ENCODE measurements at places on chromosomes 5 and 9.

DNA sequence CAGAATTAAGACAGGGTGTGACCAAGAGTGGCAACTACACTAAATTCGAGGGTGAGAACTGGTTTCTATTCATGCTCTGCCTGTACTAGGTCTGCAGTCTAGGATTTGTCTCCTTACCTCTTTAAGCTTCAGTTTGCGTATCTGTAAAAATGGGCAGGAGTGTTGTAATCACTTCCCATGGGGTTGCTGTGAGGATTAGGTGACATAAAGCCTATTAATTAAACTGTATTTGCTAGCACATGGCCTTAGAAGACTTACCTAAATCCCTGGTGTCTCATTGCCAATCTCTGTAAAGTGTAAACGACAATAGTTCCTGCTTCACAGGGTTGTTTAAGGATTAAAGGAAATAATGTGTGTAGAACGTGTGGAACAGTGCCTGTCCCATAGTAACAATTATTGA is 193.6 kb downstream of the DRD1 start:
- no peak for DNase-seq

DNA sequence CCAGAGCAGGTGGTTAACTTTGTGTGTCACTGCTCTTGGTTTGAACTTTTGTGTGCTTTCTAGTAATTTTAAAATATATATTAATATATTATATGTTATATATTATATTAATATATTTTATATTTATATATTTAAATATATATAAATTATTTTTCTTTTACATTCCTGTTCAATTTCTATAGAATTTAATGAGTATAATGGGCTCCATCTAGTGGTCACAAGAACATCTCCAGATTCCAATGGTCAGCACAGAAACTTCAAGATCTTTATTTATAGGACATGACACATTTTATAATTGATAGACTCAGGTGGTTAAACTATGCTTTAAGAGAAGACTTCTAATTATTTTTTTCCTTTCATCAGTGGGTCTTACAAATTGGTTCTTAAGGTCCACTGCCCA is 39.1 kb downstream of the COL23A1 start:
- no peak for DNase-seq

GRCh38 chr5:61277781-61278180 is 54.3 kb upstream of the ZSWIM6 start:
- no peak for DNase-seq

DNA sequence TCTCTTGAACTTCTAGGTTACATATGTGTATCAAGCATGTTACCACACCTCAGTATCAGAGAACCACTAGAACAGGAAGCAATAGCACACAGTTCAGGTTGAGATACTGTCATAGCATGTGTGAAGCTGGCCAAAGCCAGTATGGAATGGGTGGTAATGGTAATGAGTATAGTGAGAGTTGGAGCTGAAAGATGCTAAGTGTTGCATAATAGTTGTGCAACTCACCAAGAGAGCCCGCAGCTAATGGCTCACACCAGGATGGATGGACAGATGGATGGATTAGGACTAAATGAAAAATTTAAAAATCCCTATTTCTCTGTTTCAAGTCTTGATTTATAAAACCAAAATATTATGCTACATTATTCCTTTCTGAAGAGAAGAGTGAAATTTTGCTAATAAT is 53.4 kb upstream of the KCNN2 start:
- DNase-seq: no peak

GRCh38 chr5:59660737-59661136 is 232.8 kb downstream of the PDE4D start:
- DNase-seq: no peak

DNA sequence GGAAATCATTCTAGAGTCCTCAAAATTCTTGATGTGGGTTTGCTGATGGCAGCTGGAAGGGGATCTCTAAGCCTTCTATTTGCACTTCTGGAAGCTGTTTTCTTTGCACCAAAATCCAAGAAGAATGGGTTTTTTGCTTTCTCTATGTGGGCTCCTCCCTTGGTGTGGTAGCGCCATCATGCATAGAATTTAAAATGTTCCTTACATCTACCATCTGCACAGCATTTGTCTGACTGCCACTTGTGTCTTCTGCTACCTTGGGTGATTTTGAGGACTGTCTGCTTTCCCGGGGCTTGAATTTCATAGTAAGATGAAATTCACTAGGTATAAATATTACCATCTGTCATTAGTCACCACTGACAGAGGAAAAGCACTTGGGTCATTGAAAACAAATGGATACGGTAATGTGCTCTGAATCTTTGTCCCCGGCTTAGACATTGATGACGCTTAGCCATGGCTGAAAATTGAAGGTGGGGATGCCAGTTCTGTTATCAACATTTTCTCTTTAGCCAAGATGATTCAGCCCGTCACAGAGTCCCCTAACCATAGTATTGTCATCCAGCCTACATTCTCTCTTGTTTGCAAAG is 30.0 kb downstream of the SNX30 start:
- DNase-seq: no peak

- no peak for DNase-seq
Measured at GRCh38 chr5:170353011-170353761, 36.0 kb downstream of the KCNMB1 start.

DNA sequence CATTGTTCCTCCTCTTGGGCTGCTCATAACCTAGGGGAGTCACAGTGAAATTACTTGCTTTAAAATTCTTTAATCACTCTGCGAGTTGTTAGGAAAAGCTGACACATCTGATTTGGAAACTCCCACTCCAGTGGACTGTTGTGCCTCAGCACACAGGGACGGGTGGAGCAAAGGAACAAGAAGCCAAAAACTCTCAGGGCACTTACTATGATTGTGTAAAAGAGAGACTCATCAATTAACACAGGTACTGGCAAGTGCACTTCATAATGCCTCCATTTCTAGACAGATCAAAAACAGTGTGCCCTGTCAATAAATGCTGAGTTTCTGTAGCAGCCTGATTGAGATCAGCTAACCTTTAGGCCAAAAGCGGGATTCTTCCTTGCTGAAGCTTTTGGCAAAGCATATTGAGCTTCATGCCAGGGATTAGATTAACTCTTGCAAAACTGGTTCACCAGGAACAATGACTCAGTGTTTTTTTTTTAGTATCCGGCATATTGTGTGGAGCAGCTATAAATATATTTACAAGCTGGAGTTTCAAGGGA is 55.9 kb downstream of the TMC1 start:
- peak; percentile 67 for DNase-seq

- DNase-seq: no peak
Measured at GRCh38 chr5:74021126-74021525, 395.1 kb downstream of the ARHGEF28 start.
